ENCODE measurements at places on chromosomes 11 and 22. TPM values are rescaled to one million over a fixed set of nuclear protein-coding genes. Genes with fewer than 3 reads are reported as not detected.

Gene FIBIN
- total RNA-seq, result 2.3 TPM

Gene CBLIF
- not detected for total RNA-seq

Gene ZNF214
- total RNA-seq, result 3.1 TPM

Gene SMTNL1
- not detected for total RNA-seq

Gene CENATAC
- total RNA-seq, result 16.1 TPM

Gene RCN1
- 328 TPM for total RNA-seq

Gene CYB5R2
- 3.4 TPM for total RNA-seq

Gene CD248
- 40.3 TPM for total RNA-seq

Gene C11orf86
- total RNA-seq, result not detected

Gene CRYBA4
- total RNA-seq, result not detected

Gene FGF19
- not detected for total RNA-seq

Gene C11orf87
- under 0.01 TPM for total RNA-seq

Gene PLAAT2
- not detected for total RNA-seq

Gene MS4A4A
- total RNA-seq, result not detected

Gene GSTP1
- 709 TPM for total RNA-seq

Gene CCDC116
- 0.19 TPM for total RNA-seq

Gene MPPED1
- total RNA-seq, result not detected

Gene SERPING1
- total RNA-seq, result 21.4 TPM

Gene HBD
- 0.19 TPM for total RNA-seq

Gene NEU3
- total RNA-seq, result 7.7 TPM

Gene C11orf91
- not detected for total RNA-seq

Gene MUC6
- not detected for total RNA-seq

Gene TTC17
- 44.1 TPM for total RNA-seq

Gene BTBD18
- not detected for total RNA-seq

Gene OR8D4
- total RNA-seq, result not detected

Gene CRYBB1
- total RNA-seq, result not detected

Gene LSP1
- total RNA-seq, result 1.3 TPM

Gene CAPRIN1
- 151 TPM for total RNA-seq

Gene OR4D5
- total RNA-seq, result not detected

Gene SUSD2
- total RNA-seq, result 20.9 TPM

Gene CCDC188
- total RNA-seq, result 0.38 TPM

Gene TUB
- total RNA-seq, result 4.8 TPM

Gene OR4A16
- total RNA-seq, result not detected

Gene PTS
- 92.2 TPM for total RNA-seq

Gene ELFN2
- under 0.01 TPM for total RNA-seq

Gene CABP4
- total RNA-seq, result 0.28 TPM

Gene OR4B1
- total RNA-seq, result not detected

Gene IFTAP
- total RNA-seq, result 42.8 TPM

Gene GTSE1
- 11.3 TPM for total RNA-seq

Gene LARGE2
- total RNA-seq, result not detected

Gene ADM2
- total RNA-seq, result 0.58 TPM

Gene HEPN1
- not detected for total RNA-seq

Gene SLC22A8
- not detected for total RNA-seq

Gene GAB2
- 16.1 TPM for total RNA-seq

Gene PPFIBP2
- total RNA-seq, result 20.3 TPM

Gene RSF1
- 51.6 TPM for total RNA-seq

Gene OR6T1
- total RNA-seq, result not detected

Gene PEX16
- 20.3 TPM for total RNA-seq

Gene CRELD2
- 128 TPM for total RNA-seq

Gene SEC14L2
- 19.2 TPM for total RNA-seq

Gene SCUBE2
- 1.2 TPM for total RNA-seq

Gene A4GALT
- total RNA-seq, result 20.9 TPM

Measured in regular cardiac myocyte (primary cell).